ENCODE measurements at places on chromosomes 16 and 17.

DNA sequence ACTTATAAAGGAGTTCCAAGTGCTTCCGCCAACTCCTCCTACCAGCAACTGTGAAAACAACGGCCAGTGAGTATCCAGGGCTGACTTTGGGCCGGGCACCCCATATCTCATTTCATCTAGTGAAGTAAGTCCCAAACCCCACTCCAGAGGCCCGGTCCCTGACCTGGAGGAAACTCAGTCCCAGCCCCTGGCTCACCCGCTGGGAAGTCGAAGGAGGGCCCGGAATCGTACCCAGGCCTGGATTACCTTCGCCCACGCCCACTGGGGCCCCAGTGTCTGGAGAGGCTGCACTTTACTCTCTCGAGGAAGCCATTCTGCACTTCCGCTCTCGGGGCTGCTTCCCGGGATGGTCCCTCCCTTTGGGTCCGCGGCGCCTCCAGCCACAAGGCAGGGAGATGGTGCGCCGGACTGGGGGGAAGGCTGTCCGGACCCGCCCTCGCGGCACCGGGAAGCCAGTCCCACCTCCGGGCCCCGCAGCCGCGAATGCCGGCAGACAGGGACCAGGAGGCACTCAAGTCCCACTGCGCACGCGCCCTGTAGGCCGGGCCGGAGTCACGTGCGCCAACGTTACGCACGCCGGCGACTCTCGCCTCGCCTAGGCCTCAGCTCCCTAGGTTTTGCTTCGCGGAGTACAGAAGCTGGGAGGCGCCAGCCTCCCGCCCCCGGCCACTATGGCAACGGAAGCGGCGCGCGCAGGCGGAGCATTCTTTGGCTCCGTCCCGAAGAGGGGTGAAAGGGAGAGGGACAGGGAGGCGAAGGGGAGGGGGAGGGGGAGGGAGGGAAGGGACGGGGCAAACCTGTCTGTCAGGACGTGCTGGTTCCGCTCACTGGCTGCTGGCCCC, at the start of gene CMTR2:
Gene CMTR2 (minus strand): TSS at position 513 of the 842 bp plus-strand sequence. CDS start 3,482 bp downstream, outside the sequence.
- DNase-seq, result peak; percentile 83

DNA sequence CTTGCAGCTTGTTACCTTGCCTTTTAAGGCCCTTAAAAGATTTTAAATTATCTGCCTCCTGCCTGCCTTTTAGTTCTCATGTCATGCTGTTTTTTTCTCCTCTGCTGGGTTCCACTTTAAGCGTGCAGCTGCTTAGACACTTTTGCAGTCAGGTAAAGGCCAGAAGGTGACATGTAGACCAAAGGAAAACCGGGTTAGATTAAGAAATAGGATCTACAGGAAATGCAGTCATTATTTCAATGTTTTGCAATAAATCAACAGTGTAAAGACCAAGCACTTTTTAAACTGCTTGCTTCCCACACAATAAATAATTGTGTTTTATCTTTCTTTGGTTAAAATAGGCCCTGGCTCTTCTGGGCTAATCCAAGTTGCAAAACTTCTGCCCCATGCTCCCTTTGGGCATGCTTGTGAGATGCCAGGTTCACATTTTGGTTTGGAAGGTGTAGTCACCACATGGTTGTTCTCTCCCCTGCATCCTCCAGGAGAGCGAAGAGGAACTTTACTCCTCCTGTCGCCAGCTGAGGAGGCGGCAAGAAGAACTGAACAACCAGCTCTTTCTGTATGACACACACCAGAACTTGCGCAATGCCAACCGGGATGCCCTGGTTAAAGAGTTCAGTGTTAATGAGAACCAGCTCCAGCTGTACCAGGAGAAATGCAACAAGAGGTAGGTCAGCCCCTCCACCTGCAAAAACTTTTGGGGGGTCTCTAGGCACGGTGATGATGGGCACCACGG, 54.9 kb downstream of the SDR42E1 start:
- no peak for DNase-seq

- no peak for DNase-seq
These were observed 16.8 kb downstream of the PIRT start for GRCh38 chr17:10821054-10821453.

- no peak for DNase-seq
These were observed 13.3 kb downstream of the CRISPLD2 start for GRCh38 chr16:84833144-84833500.

DNA sequence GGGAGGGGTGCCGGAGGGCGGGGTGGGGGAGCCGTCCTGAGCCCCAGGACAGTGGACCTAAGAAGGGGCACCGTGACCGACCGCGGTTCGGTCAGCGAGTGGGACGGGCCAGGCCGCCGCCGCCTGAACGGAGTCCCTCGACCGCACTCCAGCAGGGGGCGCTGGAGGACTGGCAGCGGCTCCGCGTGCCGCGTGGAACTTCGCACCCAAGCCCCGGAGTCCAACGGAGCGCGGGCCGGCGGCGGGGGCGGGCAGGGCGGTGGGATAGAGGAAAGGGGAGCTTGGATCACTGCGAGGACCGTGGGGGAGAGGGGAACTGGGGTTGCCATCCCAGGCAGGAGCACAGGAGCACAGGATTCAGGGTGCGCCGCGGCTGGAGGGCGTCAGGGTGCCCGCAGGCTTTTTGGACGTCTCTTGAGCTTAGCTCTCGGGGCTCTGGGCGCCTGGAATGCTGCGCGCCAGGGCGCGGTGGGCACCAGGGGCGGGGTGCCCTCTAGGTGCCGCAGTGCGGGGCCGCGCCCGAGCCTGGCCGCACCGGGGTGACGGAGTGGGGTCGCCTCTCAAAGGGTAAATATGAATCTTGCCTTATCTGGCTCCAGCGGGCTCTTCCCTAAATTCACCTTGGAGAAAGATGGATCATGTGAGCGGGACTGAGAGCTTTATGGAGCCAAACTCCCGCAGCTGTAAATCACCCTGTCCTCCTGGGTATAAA, 379 bp upstream of the OTOP2 start:
- no peak for DNase-seq

- no peak for DNase-seq
These were observed 1.2 kb upstream of the DPEP2 start for GRCh38 chr16:68000450-68000849.

DNA sequence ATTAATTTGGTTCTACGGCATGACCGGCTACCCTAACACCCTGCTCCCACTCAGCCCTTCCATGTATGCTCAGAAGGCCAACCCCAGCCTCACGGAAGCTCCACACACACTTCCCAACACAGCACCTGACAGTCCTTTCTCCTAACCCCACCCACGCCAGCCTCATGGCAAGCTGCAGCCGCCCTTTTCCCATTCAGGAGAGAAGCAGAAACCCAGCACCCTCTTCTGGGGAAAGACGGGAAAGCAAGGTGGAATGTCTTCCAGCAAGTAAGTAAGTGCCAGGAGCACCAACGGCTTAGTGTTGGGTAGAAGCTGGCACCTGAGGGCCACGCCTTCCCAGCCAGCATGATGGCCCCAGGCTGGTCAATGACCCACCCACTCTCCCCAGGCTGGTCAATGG, 32.1 kb downstream of the ABR start:
- DNase-seq, result no peak

All from BJ (cell line).